ENCODE measurements at places on chromosomes 13 and 19.

- no peak for DNase-seq
Observed at GRCh38 chr19:44476559-44477408, 23.5 kb downstream of the ZNF180 start.

- no peak for DNase-seq
Observed at GRCh38 chr13:112916296-112916695, 52.7 kb upstream of the MCF2L start.

DNA sequence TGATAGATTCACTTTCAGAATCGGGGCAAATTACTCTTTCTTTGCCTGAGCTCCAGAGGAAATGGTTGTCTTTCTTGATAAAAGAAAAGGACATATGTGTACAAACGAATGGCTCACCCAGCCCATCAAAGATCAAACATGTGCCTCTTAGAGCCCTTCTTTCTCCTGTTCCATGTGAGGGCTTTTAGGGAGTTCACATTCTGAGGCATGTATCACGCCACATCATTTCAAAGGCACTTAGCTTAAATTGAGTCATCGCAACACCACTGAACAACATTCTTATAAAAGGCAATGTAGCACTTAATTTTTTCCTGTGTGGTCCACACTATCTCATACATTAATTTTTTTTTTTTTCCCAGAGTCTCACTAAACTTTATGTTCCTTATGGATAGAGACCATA is 521.0 kb downstream of the SUCLA2 start:
- no peak for DNase-seq

DNA sequence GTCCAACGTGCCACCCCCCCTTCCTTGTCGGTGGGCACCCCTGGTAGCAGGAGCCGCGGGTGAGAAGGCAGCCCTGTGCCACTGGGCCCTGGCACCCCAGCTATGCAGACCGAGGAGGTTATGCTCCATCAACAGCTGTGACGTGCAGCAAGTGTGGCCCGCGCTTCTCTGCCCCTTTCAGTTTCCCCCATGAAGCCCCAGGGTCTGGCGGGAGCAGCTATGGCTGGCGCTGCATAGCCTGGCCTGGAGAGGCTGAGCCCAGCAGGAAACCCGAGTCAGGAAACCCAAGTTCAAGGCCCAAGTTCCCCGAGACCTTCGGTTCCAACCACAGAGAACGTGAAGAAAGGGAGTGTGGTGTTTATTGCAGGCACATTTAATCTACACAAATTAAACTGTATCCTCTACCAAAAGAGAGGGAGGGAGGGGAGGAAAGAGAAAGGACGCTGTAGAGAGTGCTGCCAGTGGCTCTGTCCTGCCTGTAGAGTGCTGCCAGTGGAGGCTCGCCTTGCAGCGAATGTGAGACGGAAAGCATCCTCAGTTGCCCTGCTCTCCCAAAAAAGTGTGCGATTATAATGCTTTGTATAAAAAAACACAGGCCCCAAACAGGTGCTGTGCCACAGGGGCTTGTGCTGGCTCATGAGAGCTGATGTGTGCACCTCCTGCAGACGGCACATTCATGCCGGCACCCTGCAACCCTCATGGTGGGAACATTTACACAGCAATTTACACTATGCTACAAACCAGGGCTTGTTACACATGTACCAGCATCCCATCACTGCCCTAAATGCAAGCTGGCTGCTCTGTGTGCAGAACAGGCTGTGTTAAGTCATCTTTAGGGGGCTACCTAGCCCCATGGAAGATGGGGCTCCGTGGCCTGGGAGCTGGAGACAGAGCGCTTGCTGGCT is 16.3 kb downstream of the POP4 start:
- DNase-seq = no peak

GRCh38 chr13:100533588-100534041 is 55.0 kb downstream of the GGACT start:
- DNase-seq = no peak

DNA sequence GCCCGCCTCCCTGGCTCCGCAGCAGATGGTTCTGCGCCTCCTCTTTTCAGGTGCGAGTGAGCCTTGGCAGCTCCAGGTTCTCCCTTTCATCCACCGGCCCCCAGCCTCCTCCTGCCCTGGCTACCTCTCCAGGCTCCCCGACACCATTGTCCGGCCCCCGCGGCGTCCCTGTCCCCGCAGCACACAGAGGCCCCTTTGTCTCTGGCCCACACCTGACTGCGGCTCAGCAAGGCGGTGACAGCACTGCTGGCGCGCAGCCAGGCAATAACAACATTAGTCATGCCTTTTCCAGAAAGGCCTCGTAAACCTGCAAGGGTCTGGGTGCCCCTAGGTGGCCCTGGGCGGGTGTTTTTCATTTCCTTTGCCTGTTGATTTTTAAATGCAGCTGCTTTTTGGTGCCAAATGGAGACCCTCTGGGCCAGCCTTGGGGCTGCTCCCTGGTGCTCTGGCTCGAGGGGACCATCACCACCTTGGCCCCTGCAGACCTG is 73.2 kb upstream of the MEDAG start:
- peak; percentile 64 for DNase-seq

- no peak for DNase-seq
Observed at GRCh38 chr19:18794692-18795091, 3.6 kb upstream of the COMP start.

DNA sequence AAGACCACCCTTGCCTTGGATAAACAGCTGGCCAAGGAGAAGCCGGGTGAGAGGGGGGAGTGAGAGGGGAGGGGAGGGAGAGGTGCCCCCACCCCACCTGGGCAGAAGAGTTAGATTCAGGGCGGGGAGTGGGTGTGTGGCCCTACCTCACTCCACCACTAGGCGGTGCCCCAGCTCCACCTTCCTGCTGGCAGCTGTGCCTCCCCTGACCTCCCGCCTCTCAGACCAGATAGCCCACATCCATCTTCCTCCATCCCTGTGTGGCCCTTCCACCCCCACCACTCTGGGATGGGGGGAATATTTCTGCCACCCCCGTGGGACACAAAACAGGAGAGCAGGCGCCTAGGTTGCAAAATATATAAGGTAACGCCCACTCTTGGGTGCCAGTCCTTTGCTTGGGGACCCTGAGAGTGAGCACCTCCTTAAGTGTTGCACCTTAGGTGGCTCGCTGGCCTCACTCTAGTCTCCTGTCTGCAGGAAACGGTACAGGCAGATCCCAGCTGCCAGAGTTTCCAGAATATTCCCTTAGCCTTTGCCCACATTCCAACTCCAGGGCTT is 13.8 kb upstream of the EHD2 start:
- no peak for DNase-seq

- no peak for DNase-seq
Observed at GRCh38 chr19:7989071-7989575, 16.3 kb downstream of the ELAVL1 start.

DNA sequence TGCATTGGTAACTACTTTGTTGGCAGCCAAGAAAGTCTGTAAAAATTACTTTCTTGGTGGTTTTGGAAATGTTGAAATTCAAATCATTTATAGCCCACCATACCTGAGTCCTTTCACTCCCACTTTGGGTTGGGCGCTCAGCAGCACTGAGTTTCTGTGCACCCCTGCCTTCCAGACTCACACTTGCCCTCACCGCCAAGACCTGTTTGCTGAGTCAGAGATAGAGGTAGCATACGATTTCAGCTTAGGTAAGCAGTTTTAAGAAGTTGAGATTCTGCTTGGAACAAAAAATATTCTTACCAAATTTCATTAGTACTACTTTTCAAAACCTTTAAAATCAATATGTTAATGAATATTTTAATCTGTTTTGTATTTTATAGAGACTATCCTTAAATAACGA is 12.6 kb downstream of the MPHOSPH8 start:
- no peak for DNase-seq

GRCh38 chr13:106477303-106477702 is 58.2 kb downstream of the EFNB2 start:
- no peak for DNase-seq

DNA sequence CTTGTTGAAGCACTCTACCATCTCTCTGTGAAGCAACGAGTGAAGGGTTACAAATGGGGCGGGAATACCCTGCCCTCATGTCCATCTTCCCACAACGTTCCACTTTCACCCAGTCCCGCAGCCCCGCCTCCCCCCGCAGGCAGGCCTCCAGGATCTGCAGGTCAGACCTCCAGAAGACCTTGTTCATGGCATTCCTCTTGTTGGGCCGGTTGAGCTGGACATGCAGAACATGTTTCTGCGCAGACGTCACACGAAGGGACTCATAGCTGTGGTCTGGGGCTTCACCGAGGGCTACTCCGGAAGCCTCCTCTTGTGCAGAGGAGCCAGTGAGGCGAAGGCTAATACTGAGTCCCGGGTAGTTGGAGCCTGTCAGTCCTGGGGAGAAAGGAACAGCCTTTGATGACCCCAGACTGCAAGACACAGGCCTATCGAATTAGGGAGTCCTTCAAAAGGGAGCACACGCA is 420 bp downstream of the ECH1 start:
- no peak for DNase-seq

DNA sequence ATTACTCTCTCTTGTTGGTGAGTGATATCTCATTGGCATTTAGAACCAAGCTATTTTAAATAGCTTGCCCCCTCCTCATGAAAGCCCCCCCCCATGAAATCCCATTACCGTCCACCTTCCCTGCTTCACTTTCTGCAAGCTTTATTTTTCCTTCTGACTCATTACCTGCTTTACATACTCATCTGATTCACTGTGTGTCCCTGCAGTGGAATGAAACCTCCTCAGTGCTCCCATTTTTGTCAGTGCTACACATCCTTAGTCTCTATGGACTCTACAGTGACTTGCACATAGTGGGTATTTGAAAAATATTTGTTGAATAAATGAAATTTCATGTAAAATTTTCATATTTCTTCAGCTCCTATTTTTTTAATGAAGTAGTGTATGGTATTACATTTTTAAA is 62.3 kb downstream of the DOCK9 start:
- no peak for DNase-seq

GRCh38 chr19:30593975-30594745 is 222.0 kb downstream of the ZNF536 start:
- DNase-seq = no peak
